MCF 10A (cell line): ENCODE measurements at places on chromosomes 11 and 22.

DNA sequence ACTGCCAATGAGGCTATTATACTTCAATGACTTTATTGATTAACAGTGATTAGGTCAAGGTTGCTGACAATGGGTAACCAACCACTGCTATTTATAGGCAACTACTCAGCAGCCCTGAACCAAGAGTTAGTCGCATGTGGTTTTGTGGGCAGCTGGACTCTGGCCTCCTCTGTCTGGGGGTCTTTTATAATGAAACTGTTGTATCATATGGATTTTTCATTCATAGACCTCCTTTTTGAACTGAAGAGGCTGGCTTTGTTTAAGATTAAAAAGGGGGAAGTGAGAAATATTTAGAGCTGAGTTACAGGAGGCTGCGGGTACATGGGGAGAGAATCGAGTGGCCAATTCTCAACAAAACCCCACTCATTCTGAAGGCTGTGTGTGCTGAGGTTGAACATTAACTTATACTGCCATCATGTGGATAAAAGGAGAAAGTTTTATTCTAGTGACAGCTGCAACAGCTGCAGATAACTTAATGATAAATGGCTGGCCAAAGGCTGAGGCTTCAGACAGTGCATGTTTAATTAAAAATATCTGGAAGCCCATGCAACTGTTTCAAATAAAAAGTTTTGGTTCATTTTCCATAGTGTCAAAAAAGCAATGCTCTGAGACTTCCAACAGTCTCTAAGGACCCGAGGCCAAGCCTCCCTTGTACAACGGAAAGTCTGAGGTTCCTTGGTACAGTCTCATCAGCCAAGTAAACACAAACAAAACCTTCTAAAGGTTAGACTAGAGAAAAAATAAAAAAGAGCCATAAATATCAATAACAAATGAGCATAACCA, 682.6 kb downstream of the KCNA4 start:
- DNase-seq = peak; percentile 56

- no peak for DNase-seq
These were observed 5.6 kb downstream of the TEF start for GRCh38 chr22:41387341-41387740.

GRCh38 chr22:45777046-45777851, 105.6 kb downstream of the ATXN10 start:
- DNase-seq = peak; percentile 40

DNA sequence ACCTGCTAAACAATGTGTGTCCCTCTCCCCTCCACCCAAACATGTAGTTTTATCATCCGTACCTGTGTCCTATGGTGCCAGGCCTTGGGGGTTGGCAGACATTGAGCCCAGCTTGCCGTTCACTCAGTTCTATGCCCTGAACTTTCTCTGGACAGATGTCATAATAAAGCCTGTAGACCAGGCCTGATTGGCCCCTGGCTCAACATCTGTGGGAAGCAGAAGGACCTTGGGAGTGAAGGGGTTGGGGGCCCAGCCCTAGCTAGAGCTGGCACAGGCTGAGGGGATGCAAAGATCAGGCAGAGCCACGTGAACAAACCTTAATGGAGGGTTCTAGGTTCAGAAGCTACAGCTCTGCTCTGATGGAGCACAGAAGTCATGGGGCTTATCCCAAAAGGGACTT, 600.6 kb downstream of the BUD13 start:
- no peak for DNase-seq

GRCh38 chr11:31387379-31387778, 17.7 kb downstream of the DNAJC24 start:
- DNase-seq = no peak

DNA sequence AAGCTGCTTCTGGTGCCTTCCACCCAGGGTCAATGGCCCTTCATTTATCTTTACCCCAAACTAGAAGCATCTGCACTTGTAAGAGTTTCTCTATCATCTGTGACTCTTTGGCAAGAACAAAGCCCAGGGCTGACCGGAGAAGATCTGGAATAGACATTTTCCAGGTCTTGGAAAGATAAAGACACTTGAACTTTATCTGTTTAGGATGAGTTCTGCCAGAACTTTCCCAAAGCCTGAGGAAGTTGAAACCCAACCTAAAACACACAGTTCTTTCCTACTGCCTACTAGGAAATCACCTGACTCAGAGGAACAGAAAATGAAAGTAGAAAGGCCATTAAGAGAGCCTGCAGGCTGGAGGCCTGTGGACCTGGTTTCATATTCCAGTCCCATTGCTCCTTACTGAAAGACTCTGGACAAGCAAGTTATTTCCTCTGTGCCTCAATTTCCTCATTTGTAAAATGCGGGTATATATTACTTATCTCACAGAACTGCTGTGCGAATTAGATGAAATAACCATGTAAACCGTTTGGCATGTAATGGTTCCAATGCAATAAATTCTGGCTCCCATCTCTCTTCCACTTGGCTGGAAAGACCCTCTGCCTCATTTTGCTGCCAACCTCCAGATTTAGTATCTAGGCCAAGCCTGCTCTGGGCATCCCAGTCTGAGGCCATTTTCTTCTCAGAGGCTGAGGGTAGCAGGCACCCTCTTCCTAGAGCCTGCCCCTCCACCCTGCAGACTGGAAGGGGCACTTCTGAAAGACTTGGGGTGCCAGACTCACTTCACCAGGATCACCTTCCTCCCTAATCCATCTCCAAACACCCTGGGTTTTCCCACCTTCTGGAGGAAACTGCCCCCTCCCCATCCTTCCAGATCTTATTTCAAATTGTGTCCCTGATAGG, 1.2 kb downstream of the UBE2L6 start:
- peak; percentile 44 for DNase-seq

DNA sequence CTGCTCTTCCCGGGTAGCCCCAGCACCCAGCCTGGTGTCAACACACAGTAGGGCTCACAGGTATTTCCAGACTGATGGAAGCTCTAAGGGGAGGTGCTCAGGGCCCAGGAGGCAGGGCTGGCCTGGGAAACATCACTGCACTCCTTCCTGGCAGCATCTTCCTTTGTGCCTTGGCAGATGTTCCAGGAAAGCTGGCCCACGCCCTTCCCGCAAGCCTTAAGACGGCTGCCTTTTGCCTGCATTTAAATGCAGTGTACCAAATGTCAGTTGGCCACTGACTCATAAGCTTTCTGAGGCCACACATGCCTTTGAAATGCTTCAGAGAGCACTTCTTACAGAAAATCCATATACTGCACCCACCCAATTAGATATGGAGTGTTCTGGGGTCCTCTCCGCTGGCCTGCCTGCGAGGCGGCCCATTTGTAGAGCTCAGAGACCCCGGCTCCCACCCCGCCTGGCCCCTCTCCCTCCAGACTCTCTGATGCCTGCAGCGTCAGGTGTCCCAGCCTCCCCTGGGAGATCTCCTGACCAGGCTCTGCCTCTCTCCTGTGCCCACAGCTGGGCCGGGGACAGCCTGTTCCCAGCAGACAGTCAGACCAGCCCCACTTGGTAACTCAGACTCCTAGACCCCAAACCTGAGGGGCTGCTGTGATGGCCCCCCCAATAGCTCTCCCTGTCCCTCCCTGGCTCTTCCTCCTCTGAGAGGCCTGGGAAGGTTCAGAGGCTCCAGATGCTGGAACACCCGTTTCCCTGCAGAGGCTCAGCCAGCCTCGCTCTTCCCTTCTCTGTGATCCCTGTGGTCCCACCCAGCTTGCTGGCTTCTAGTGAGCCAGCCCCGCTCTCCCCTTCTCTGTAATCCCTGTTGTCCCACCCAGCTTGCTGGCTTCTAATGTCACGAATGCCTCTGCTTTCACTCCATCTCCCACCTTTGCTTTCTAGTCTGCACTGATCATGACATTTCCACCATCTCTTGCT, 47.6 kb upstream of the THY1 start:
- DNase-seq = peak; percentile 85

DNA sequence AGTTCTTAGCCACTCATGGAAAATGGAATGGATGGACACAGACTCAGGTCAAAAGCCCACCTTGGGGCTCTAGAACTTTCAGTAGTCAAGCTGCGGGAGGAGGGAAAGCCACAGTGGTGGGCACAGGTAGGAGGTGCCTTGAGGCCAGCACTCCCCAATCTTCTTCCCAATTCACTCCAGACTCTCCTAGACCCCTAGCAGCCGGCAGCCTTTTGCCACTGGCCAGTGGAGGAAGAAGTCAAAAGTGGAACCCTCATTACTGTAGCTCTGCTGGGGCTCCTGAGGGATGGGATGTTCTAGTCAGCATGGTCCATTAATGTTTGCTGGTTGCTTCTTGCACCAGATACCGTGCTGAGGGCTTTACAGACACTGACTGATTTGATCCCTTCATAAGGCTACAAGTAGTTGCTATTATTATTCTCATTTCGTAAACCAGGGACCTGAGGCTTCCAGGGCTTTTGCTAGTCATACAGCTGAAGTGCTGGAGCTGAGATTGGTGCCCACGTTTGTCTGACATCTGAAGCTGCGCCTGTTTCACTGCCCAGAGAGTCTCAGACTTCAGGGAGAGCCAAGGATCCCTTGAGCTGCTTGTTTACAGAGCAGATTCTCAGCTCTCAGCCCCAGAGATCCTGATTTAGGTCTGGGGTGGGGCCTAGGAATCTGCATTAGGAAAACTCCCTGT, 1.1 kb downstream of the UCP3 start:
- no peak for DNase-seq

GRCh38 chr11:12397931-12398334, 20.6 kb downstream of the PARVA start:
- DNase-seq = peak; percentile 42

- no peak for DNase-seq
These were observed 699.1 kb upstream of the ARHGAP42 start for GRCh38 chr11:99987821-99988470.

DNA sequence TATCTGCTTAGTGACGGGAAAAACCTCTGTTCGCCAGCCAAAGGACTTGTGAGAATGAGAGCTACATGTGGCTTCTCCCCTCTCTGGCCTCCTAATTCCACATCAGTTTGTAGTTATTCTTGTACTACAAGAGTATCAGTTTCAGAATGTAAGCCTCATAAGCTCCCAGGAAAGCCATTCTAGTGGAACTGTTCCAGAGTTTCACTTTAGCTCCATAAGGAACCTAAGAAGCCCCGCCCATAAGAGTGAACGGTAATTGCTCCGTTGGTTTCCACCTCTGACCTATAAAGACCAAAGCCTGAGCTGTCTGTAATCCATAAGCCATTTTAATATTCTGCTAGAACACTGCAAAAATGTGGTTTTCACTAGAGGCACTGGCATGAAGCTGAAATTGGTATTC, 53.0 kb downstream of the SIK3 start:
- DNase-seq = peak; percentile 47

DNA sequence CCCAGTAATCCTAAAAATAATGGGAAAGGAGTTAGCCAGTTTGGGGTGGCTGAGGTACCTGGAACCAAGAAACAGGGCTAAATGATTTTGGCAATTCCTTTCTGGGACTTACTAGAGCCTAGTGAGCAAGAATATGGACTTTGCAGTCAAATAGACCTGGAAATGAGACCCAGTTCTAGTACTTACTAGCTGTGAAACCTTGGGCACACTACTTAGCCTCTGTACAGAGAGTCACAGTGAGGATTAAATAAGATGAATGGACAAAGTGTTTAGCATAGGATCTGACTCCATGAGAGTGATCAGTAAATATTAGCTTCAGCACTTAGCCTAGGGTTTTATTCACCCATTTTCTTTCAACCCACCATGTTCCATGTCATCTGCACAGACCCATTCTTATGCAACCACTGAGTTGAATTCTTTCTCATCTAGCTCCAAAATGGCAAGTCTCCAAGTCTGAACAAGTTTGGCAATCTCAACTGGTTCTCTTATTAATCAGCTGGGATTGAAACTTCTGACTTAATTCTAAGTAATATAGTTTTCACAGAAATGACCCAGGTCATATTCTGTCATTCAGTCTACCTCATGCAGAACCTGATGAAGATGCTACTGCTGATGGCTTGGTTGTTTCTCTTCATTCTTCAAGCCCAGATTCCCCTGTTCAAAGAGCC, 15.0 kb upstream of the SORL1 start:
- peak; percentile 83 for DNase-seq

- no peak for DNase-seq
These were observed 137.1 kb downstream of the CTTN start for GRCh38 chr11:70535191-70535971.

DNA sequence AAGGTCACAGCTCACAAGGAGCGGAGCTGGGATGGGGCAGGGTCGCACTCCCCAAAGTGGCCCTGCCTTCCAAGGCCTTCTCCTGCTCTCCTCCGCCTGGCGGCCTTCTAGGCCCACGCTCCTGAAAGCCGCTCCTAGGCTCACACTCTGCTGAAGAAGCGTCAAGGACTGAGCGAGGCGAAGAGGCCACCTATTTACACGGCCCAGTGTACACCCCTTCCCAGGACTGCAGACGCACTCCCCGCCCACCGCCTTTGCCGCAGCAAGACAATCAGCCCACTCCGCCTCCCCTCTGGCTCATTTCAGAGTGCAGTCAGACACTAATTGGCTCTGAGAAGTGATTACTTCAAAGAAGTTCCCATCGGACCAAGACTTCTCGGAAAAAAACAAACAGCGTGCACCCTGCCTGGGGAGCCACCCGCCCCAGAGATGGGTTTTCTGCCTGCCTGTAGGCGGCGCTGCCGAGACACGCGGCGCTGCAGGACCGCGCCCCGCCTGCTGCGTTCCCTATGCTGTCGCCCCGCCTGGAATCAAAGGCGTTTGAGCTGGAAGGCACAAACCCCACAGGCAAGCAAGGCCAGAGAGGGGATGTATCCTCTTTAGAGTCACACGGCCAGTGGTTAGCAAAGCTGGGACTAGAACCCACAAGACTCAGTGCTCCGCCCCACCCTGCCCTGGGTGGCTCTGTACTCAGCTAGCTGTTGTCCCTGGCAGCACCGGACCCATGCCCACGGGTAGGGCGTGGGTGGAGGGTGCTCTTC, 414.8 kb downstream of the BUD13 start:
- DNase-seq = no peak

DNA sequence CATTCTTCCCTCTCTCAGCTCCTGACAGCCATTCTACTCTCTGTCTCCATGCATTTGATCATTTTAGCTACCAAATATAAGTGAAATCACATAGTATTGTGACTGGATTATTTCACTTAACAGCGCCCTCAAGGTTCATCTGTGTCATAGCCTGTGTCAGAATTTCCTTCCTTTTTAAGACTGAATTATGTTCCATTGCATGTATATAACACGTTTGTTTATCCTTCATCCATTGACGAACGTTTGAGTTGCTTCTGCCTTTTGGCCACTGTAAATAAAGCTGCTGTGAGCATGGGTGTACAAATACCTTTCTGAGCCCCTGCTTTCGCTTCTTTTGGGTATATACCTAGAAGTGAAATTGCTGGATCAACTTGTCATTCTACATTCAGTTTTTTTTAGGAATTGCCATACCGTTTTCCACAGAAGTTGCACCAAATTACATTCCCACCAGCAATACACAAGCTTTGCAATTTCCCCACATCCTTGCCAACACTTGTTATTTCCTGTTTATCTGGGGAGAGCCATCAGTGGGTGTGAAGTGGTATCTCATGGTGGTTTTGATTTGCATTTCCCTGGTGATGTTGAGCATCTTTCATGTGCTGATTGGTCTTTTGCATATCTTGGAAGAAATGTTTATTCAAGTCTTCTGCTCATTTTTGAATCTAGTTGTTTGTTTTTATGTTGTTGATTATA, 17.5 kb downstream of the GLB1L2 start:
- no peak for DNase-seq
